T-helper 17 cell (primary cell): ENCODE measurements at places on chromosomes 7 and 10. TPM values are rescaled to one million over a fixed set of nuclear protein-coding genes. Genes with fewer than 3 reads are reported as not detected.

MLXIPL gene
- total RNA-seq: not detected

TMEM130 gene
- total RNA-seq: not detected

DPP6 gene
- total RNA-seq: not detected

PIP gene
- not detected for total RNA-seq

STRIP2 gene
- total RNA-seq: 2.1 TPM

AP3M1 gene
- 27.8 TPM for total RNA-seq

ZNF485 gene
- 2.4 TPM for total RNA-seq

KLF14 gene
- not detected for total RNA-seq

WIPF3 gene
- not detected for total RNA-seq

GIMAP5 gene
- total RNA-seq: 65.3 TPM

BAMBI gene
- 0.92 TPM for total RNA-seq

RELN gene
- total RNA-seq: not detected

IQCE gene
- total RNA-seq: 9.0 TPM

EPO gene
- not detected for total RNA-seq

SAMD9L gene
- 17.7 TPM for total RNA-seq

GPRIN2 gene
- total RNA-seq: not detected

CAMK2B gene
- not detected for total RNA-seq

CALHM3 gene
- total RNA-seq: not detected

BCL7B gene
- 116 TPM for total RNA-seq

PILRB gene
- 71.6 TPM for total RNA-seq

SKIDA1 gene
- 0.34 TPM for total RNA-seq

SLIT1 gene
- total RNA-seq: 0.50 TPM

C7orf33 gene
- total RNA-seq: not detected

GIMAP1 gene
- total RNA-seq: 23.0 TPM

CALCR gene
- not detected for total RNA-seq
